ENCODE measurements at places on chromosomes 13 and 19. TPM values are rescaled to one million over a fixed set of nuclear protein-coding genes. Genes with fewer than 3 reads are reported as not detected.

TMEM255B gene
- 1.3 TPM for total RNA-seq

DNA sequence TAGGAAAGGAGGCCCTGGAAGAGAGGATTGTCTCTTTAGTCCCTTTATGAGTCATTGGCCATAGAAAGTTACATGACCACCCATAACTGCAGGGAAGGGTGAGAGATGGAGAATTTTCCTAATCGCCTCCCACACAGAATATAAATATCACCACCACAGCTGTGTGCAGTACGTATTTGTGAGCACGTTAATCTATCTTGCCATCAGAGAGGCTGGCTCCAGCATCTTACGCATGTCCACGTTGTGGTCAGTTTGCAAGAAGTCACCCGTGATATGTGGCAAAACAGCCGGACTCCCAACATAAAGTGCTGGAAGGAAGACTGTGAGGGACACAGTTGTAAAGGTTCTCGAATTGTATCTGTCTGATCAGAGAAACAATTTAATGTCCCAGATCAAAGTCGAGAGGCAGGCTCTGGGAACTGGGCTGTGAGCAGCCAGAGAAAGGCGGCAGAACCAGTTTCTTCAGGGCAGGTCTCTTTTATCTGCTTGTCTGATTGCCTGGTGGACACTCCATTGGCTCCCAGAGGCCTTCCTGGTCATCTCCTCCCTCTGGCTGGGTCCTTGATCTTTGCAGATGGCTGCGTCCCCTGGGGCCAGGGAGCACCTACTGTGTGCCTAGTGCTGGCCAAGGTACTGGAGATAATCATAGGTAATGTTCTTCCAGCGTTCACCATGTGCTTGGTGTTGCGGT, 74.9 kb downstream of the SIPA1L3 start:
- no peak for DNase-seq

FLT3LG gene
- 348 TPM for total RNA-seq

DNA sequence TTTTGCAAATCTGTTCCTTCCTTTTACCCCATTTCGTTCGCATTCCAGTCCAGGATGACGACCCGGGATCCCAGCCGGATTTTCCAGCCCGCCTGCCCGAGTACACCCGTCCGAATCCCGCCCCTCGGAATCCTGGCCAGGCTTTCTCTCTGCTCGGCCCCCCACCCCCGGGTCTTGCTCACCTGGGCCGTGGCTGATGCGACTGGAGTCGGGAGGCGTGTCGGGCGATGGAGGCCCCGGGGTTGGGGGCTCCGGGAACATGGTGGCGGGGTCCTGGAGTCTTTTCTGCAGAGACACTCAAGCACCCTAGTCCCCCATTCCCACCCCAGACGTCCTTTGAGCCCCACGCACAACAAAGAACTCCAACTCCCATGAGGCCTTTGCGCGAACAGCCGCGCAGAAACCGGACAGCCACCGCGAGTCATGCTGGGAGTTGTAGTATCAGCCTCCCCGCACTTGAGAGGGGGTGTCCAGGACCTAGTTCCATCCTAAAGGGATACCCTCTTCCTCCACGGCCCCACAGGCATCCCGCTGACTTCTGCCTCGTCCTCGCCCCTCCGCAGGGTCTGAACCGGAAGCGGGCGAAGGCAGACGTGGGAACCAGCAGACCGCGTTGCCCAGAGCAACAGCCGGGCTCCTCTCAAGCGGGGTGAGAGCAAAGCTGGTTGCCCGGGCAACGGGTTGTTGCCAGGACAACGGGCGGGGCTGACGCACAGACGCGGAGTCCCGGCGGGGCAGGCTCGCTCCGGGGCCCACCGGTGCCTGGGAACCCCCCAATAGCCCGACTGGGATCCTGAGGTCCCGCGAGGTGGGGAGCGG, 1.1 kb downstream of the SYT5 start:
- peak; percentile 95 for DNase-seq

DNA sequence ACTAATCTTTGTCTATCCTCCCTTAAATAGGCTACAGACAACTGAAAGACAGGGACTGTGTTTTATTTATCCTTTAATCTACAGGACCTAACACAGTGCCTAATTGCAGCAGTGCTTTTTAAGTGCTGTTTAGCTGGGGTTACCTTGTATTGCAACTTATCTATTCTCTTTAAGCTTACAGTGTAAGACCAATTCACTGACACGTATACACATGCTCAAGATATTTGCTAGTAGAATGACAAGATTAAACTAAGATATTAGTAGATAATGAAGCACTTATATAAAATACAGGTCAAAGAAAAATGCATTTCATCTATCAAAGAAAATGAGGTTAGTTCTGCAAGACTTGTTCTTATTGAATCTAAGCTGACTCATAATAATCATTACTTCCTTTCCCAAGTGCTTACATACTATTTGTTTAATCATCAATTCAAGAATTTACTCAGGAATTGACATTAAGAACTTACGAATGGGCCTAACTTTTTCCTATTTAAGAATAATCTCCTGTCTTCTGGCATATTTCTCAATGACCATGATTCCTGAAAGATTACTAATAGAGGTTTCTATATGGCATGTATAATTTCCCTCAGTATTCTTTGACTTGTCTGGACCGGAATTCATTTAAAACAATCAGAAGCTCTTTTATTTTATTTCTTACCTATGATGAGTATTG, 75.8 kb upstream of the MAB21L1 start:
- DNase-seq = no peak

DNA sequence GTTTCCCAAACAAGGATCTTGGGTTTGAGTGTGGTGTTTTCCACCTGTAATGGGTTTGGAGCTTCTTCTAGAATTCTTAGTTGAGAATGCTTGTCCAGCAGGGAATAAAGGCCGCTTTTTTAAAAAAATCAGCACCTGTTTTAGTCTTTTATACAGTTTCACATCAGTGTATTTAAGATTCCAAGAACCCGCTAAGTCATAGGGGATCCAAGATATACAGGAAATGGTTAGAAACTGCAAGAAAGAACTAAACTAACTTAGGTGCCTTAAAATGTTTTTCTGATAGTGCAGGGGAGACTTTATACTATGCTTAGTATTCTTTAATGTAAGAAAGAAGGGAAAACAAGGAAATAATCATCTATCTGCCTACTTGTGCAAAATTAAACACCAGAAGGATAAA, 74.7 kb downstream of the C13orf42 start:
- no peak for DNase-seq

DNA sequence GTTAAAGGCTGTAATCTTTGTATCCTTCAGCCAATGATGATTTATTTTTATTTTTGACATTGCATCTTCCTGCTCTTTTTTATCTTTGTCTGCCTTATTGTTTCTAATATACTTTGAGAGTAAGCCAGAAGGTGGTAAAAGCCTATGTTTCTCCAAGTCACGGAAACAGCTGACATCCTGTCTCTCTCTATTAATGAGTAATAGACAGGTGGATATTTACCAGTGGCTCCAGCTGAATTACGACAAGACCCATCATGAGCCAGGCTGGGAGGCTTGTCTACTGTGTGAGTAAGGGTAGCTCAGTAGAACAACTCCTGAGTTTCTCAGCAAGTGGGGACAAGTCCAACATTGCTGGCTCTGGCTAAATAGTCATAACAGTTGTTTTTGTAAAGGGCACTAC, 166.6 kb downstream of the NDFIP2 start:
- no peak for DNase-seq

DNA sequence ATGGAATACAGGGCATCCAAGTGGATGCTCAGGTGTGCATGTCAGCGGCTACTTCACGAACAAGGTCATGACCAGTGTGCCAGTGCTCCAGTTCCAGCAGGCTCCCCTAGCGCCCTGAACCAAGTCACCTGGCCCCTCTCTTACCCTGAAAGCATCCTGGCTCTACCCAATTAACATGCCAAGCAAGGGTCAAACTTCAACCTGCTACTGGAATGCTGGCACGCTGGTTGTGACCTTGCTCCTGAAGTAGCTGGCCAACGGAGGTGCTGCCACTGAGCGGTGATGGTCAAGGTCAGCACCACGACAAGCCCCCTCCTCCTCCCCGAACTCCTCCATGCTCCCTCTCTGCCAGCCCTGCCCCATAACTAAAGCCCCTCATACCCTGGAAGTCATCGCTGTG, 96.0 kb downstream of the CRYL1 start:
- DNase-seq = no peak

KANK3 gene
- 1.3 TPM for total RNA-seq

- DNase-seq = no peak
Measured at GRCh38 chr13:48977973-48978372, 2.3 kb downstream of the FNDC3A start.

- no peak for DNase-seq
Measured at GRCh38 chr13:45219123-45219891, 18.5 kb upstream of the KCTD4 start.

DNA sequence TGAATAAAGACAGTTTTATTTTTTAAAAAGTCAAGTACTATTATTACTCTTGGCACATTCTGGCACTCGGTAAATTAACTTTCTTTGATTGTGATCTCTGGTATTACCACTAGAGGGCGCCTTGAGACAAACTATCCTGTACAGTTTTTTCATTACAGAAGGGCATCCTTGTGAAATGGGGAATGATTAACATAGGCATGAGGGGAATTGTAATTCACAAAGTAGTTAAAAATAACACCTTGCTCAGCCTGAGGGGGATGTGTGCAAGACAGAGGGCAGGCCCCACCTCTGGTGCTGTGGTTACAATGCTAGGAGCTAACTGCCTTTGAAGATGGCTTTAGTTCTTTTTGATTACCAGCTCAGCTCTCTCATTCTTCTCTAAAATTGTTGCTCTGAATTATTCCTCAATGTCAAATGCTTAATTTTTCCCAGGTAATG, 24.2 kb upstream of the C1QTNF9B start:
- DNase-seq = peak; percentile 51

DNA sequence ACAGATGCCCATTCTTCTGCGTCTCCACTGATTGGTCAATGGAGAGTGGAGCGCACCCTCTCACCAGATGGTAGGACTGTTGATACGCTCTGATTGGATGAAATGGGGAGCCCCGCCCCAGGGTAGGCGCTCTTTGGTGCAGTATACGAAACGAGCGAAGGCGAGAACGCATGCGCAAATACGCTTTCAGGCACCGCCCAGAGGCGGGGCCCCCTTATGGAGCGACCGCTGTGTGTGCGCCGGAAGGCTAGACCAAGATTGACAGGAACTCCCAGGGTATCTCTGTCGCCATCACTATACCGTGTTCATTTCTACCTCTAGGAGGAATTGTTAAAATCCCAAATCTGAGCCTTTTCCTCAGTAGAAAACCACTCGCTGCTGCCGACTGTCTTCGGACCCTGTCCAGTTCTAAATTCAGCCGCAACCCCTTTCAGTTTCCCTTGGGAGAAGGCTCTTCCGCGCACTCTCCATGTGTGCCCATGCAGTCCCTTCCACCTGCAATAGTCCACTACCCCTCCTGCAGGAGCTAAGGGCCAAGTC, 720 bp upstream of the HNRNPL start:
- DNase-seq = peak; percentile 100

DNA sequence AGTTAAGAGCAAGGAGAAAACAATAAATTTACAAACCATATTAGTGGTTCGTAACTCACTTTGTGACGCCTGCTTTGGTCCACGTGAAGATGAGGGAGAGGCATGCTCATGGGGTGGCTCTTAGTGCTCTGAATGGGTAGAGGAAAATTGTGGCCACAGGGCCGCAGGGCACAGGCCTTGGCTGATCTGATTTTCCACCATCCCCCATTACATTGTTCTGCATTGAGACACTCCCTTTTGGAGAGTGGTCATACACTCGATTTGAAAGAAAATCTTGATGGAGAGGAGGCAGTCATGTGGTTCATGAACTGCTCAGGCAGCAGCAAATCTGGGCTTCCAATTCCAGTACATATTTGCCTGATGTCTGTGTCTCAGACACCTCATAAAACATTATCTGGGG, 815.2 kb downstream of the UQCRFS1 start:
- DNase-seq = no peak

DNA sequence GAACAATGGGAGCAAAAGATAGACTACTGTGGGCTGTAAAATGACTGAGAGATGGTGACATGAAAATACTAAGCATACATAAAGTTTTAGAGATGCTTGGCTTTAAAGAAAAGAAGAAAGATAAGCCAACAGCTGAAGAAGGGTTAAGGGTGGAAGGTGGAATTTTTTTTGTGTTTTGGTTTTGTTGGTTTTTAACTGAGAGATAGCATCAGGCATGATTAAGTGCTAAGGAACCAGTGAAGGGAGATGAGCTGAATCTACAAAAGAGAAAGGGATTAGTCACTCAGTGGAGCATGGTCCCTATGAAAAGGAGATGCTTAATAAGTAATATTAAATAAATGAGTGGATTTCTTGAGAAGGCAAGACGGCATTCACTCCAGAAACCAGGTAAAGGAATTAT, 12.5 kb upstream of the TBC1D4 start:
- no peak for DNase-seq

GRCh38 chr19:15265214-15265849, 33.1 kb upstream of the EPHX3 start:
- DNase-seq = no peak

DNA sequence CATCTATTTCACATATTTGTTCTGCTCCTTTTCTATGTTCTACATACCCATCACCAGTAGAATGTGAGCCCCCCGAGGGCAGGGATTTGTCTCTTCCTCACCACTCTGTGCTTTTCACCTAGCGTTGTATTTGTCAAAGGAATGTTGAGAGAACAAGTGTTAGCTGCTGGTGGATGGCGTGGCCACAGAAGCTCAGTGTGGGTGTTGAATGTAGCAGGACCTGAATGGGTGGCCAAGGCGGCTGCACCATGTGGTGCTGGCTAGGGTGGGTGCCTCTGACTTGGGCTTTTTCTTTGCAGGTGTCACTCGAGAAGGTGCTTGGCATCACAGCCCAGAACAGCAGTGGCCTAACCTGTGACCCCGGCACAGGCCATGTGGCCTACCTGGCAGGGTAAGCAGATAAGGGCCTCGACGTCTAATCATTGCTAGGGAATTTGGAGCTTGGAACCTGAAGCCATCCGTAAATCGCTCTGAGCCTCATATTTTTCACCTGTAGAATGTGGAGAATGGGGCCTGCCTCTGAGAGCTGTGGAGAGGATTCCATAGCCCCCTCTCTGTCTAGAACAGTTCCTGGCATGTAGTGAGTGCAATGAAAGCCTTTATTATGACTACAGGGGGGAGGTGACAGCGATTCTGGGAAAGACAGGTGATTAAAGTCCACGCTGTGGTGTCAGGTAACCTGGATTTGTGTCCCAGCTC, 3.9 kb downstream of the WDR62 start:
- no peak for DNase-seq

OR7A5 gene
- total RNA-seq = not detected

- DNase-seq = no peak
Measured at GRCh38 chr19:1227304-1228054, 10.3 kb downstream of the CBARP start.

DNA sequence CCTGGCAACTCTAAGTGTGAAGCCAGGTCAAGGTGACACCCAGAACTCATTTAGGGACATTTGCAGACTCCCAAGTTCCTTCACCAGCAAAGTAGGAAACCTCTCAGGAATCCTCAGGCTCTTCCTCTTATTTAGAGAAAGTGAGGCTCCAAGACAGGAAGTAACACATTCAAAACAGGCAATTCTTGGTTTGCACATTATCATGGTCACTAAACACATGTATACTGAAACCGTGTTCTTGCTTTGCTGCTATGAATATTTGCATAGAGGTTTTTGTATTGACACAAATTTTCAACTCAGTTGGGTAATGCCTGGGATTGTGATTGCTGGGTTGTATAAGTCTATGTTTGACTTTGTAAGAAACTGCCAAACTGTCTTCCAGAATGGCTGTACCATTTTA, 13.2 kb upstream of the URI1 start:
- DNase-seq = no peak

GPI gene
- total RNA-seq = 442 TPM
